ENCODE measurements at places on chromosomes 4 and X.

- no peak for DNase-seq
Observed at GRCh38 chr4:23084559-23085248, 392.0 kb downstream of the GBA3 start.

DNA sequence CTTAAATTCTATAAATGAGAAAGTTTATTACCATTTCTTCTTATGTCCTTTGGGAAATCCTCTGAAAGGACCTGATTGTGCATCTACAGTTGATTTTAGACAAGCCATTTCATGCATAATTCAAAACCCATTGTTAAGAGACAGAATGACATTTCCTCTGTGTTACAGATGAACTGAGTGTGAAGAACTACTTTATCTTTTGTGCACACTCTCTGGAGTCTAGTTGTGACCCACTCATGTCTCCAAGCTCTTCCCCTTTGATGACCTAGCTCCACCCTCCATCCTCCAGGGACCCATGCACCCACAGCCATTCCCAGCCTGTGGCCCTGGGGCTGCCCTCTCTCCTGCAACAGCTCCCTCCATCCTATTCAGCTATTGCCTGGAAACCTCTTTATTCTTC lies 57.5 kb upstream of the BMPR1B start:
- DNase-seq: no peak

DNA sequence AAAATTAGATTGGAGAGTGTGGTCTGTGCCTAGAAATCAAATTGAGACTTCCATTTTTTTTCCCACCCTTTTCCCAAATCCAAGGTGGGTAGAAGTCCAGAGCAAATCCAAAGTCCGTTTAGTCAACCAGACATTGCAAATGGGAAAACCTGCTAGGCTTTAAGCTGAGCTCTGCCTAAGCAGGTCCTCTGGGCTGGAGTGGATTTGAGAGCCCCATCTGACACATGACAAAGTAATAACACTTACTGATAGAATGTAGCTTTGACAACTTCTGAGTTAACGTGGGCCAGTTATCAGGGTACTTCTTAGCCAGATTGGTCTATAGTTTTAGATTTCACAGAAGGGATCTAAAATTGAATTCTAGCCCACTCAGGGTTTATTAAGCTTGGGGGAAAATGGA lies 242.3 kb downstream of the GALNTL6 start:
- DNase-seq: no peak

- no peak for DNase-seq
Observed at GRCh38 chrX:137748827-137749226, 182.9 kb downstream of the ZIC3 start.

DNA sequence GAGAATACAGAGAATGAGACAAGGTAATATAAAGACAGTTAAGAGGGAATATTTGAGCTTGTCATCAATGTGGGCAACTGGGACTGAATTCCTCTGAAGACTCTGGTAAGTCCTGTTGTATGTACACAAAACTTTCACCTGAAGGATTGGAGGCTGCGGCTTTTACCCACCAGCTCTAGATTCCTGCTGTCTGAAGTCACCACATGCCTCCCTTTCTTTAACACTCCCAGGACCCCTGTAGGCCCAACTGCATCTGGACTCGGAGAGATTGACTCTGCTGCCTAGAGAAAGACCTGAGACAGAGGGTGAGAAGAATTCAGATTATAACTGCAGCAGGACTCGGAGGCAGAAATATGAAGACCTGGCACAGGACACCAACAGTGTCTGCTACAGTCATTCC lies 1048.0 kb downstream of the PDHA2 start:
- DNase-seq: no peak

DNA sequence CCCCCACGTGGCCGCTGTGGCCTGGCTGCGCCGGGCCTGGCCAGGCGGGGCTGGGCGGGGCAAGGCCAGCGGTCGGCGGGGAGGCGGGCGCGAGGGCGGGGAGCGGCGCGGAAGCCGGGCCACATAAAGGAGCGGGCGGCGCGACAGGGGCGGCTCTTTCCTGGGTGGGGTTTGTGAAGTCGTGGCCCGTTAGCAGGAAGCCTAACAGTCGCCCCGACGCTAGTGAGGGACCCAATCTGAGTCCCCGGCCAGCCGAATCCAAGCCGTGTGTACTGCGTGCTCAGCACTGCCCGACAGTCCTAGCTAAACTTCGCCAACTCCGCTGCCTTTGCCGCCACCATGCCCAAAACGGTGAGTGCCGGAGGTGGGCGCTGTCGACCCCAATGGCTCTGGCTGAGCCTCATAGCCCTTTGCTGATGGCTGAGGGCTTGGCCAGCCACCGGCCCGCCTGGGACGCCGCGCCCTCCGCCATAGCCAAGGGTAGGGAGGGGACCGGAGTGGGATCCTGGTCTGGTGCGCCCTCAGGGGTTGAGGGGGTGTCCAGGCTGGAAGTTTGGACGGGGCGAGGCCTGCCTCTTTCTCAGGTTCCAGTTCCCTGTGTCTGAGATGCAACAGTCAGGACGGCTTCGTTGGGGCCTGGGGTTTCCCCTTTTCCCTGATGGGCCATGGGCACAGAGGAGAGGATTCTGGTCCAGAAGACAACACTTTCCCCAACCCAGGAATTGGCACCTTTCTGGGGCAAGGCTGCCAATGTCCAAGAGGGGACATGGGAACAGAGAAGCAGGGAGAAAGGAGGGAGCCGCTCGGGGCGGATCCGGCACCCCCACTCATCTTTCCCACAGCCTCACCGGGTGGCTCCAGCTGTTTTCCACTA lies at the start of gene MSN:
MSN (plus strand) TSS at position 152 of the 874 bp plus-strand sequence; CDS start at position 340, 188 bp downstream.
- peak; percentile 76 for DNase-seq

DNA sequence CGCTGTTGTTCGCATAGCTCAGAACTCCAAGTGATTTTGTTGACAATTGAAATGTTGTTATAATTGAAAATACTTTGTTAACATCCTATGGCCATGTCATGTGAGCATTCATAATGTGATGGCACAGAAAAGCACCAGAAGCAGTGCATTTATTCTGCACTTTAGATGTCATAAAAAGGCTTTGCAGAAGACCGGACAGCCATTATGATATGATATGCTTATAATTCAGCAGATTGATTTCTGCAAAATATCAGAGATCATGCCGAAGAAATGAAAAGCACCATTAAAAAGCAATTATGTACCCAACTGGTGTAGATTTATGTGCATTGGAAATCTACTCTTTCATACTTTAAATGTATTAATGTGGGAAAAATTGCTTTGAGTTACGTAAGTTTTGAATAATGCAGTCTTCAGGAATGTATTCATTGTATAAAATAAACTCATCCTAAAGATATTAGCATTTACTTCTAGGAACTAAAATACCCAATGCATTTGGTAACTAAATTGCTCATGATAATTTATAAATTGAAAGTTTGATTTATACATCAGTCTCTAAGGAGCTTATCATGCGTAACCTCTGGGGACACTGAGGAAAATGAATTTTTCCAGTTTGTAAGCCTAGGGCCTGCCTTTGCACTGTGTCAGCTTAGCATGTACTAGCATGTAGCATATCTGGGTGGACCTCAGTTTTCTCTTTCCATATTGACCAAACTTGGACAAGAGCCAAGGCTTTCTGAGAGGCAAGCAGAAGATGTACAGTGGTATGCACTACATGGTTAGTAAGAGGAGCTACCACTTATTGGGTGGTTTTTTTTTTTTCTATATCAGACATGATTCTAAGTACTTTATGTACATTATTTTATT lies 43.6 kb downstream of the TLR10 start:
- no peak for DNase-seq

GRCh38 chrX:119899125-119899524 lies 3.4 kb downstream of the AKAP14 start:
- no peak for DNase-seq

- DNase-seq: peak; percentile 70
Observed at GRCh38 chr4:15003401-15003890, 1.2 kb downstream of the CPEB2 start.

GRCh38 chr4:32161392-32161791 lies 1441.2 kb downstream of the PCDH7 start:
- DNase-seq: no peak

DNA sequence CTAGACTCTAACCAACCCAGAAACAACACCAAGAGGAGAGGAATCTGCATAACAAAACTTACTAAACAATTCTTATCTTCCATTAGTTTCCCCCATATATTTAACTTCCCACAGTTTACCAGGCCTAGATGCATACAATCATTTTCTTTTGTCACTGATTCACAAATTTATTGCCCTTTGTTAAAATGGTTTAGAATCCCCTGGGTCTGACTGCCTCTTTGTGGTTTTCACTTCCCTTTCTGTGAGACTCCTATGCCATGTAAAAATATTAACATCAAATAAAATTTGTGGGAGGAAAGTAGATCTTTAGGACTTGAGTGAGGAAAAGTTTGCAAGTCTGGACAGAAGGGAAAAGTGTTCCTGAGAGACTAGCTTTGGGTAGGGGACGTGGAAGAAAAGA lies 393.8 kb upstream of the CNKSR2 start:
- no peak for DNase-seq

DNA sequence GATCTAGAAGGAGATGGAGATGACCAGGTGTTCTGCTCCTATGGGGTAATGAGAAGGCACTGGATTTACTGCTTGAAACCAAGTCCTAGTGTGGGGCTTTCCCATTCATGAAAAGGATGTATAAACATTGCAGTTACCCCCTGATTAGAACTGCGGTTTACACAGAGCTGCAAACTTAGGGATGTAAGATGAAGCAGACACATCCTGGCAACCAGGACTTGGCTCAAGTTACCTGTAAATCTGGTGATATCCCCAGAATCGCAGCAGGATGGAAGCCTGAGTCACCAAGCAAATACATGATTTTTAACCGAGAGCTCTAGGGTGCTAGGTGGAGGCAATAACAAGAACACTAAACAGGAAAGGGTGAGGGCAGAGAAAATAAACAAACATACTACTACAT lies 178.6 kb upstream of the MAMLD1 start:
- no peak for DNase-seq

DNA sequence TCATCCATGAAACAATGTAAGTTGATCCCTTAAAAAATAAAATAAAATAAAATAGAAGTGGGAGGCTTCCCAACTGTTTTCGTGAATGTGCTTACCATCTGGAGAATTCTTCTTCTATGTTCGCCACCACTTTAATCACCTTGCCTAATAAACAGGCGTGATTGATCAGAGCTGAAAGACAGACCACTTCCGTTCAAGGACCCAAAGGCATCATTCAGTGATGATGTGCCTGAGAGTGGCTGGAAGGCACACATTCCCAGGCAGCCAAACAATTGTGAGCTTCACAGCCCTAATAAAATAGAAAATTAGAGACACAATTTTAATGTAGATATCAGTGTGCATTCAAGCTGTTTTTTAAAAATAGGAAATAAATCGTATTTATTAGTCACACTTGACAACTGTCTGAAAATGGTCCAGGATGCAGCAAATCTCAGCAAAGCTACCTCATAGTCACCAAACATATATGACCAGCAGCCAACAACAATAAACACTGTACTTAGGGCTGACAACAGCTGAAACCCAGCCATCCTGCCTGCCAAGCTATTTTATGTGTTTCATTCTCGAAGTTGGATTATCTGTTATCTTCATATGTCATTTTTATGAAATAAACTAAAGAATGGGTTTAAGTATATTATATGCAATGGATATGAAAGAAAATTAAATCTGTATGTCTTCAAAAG lies 163.2 kb upstream of the FAM9B start:
- no peak for DNase-seq

GRCh38 chrX:17370191-17370590 lies 4.8 kb upstream of the NHS start:
- no peak for DNase-seq

- DNase-seq: no peak
Observed at GRCh38 chrX:120664081-120664480, 34.2 kb upstream of the C1GALT1C1 start.

GRCh38 chr4:150236626-150237025 lies 158.4 kb downstream of the DCLK2 start:
- DNase-seq: no peak

GRCh38 chr4:180150818-180151217 lies 2092.4 kb upstream of the TENM3 start:
- DNase-seq: no peak

DNA sequence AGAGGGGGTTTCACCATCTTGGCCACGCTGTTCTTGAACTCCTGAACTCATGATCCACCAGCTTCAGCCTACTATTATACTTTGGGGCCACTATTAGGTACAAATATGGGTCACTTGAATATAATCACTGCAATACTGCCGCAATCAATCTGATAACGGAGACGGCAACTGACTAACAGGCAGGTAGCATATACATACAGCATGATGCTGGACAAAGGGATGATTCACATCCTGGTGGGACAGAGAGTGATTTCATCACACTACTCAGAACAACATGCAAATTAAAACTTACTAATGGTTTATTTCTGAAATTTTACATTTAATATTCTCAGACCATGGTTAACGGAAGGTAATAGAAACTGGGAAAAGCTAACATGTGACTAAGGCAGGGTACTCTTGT lies 10.9 kb downstream of the LRBA start:
- DNase-seq: no peak

GRCh38 chr4:147822128-147822527 lies 90.2 kb downstream of the ARHGAP10 start:
- no peak for DNase-seq
